ENCODE measurements at places on chromosomes 13 and 19. TPM values are rescaled to one million over a fixed set of nuclear protein-coding genes. Genes with fewer than 3 reads are reported as not detected.

Gene PDX1
- polyA plus RNA-seq, result not detected

DNA sequence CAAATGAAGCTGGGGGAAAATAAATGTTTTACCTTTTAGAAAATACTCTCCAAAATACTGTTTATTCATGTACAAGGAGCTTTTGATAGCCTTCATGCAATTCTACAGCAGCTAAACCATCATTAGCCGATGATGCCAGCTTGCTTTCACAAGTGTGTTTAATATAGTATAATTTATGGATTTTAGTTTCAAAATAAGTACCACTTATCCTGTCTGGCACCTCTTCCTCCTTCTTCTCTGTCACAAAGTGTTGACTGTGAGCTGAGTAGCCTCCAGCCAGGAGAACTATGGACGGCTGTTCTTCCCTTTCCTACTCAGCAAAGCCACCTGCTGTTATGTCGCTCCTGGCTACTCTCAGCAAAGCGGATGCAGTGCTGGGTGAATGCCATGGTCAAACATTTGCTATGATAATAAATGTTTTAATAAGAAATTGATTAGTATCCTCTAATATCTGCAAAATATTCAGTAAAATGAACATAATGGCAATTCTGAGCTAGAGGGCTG, 238.2 kb downstream of the LIG4 start:
- no peak for DNase-seq

- no peak for DNase-seq
These were observed 77.5 kb upstream of the PEG3 start for GRCh38 chr19:56917998-56918397.

Gene GRIN3B
- polyA plus RNA-seq, result 0.41 TPM

GRCh38 chr19:1227304-1228054, 10.3 kb downstream of the CBARP start:
- no peak for DNase-seq

DNA sequence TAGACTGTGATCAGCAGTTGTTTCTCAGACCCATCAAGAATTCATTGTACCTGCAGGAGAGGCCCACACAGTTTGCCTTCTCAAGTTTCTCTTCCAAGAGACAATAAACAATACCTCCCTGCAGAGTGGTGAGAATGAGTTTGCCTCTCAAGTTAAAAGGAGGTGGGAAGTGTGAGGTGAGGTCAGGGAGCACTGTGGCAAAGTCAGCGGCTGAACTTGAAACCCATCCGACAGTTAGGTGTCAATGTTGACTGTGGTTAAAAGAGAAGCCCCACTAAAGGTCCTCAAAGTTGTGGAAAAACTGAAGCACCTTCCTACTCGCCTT, 72.9 kb upstream of the TSC22D1 start:
- no peak for DNase-seq

Measured in left renal cortex interstitium (tissue), 4 donors.